CD4-positive, alpha-beta T cell treated with Interferon gamma for 1 hour (primary cell): ENCODE measurements at places on chromosomes 16 and 17.

- DNase-seq, result no peak
Measured at GRCh38 chr16:85573045-85573695, 40.0 kb upstream of the GSE1 start.

GRCh38 chr17:68403122-68403521 lies 54.2 kb downstream of the WIPI1 start:
- no peak for DNase-seq

- DNase-seq, result no peak
Measured at GRCh38 chr16:58338205-58338604, 43.4 kb upstream of the PRSS54 start.

- no peak for DNase-seq
Measured at GRCh38 chr17:39828443-39828842, 35.7 kb downstream of the IKZF3 start.

- DNase-seq, result peak; percentile 74
Measured at GRCh38 chr17:82317394-82318168, at the start of gene CD7. Gene CD7, minus strand, starts transcription at chr17:82317608. Its CDS starts 113 bp downstream, at chr17:82317495.

- peak; percentile 52 for DNase-seq
Measured at GRCh38 chr17:50289991-50290702, 15.9 kb downstream of the TMEM92 start.

- no peak for DNase-seq
Measured at GRCh38 chr17:68507576-68507975, 4.7 kb upstream of the PRKAR1A start.

DNA sequence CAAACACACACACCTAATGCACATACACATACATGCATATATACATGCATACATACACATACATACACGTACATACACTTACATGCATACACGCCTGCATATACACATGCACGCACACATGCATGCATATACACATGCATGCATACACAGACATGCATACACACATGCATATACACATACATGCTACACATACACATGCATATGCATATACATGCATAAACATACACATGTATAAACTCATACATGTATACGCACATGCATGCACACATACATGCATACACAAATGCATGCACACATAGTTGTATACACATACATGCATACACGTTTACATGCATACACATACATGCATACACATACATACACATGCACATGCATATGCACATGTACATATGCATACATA lies 23.6 kb upstream of the RMI2 start:
- no peak for DNase-seq

DNA sequence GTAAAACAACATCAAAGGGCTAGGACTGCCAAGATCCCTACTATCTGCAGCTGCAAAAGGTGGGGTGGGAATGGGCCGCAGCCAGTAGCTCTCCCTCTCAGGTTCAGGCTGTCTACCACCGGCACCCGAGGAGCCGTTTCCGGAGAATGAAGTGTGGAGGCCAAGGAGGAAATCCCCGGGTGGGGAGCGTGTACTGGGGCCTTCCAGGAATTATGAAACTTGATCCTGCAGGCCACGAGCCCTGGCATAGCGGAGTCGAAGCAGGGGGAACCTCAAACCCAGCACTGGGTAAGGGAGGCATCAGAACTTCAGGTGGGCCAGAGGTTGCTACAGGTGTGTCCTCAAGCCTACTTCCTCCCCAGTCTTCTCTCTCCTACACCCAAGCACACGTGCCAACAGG lies 5.1 kb downstream of the INPP5K start:
- no peak for DNase-seq

DNA sequence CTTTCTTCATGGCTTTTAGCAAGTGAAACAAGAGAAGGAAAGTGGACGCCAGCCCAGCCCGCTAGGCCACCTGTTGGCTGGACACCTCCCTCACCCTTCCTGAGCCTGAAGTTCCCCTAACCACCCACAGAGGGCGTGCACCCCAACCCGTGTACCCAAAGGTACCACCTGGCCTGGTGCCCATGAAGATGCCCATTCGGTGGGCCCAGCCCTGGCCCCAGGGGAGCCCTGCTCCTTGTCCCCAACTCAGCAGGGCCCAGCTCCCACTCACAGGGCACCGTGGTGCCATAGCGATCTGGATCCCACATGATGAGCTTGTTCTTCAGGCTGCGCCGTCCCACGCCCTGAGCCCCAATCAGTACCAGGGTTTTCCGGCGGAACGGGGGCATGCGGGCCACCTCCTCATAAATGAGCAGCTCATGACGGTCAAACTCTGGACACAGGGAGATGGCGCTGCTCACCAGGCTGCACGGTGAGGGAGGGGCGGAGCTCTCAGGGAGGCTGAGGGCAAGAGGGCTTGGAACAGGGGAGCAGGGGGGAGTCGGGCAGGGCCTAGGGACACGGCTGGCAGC lies 26.8 kb downstream of the MPP2 start:
- DNase-seq, result peak; percentile 21

DNA sequence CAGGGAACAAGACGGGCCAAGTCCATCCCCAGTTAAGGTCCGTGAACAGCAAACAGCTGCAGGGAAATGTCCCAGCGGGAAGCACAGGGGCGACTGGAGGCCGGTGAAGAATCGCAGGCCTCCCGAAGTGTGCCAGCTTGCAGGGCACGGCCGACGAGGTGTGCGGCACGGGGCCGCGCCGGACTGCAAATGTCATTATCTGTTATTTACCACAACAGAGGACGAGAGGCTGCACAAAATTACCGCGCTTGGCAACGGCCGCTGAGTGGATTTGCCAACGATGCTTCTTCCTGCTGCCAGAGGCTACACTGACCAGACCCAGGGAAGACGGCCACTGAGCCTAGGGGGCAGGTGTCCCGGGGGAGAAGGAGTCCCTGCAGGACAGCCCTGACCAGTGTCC lies 53.1 kb downstream of the RPH3AL start:
- DNase-seq, result no peak

DNA sequence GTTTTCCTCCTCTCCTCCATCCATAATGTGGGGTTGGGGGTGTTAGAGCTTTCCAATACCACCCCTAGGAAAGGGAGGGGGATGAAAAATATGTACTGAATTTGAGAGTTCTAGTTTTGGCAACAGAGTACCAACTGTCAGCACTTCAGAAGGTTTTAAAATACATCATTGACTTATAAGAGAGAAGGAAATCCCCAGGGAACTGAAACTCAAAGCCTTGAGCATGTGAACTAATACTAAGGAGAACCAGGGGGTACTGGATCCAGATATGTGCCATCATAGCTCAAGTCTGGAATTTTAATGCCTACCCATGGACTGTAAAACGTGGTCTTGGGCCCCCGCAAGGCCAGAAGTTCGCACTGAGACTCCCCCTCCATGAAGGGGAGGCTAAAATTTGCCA lies 15.8 kb downstream of the CACNG5 start:
- no peak for DNase-seq

GRCh38 chr16:75116081-75116910 lies at the start of gene LDHD:
Gene LDHD, minus strand, starts transcription at chr16:75116780. Its CDS starts 60 bp downstream, at chr16:75116720.
- peak; percentile 27 for DNase-seq

- DNase-seq, result no peak
Measured at GRCh38 chr16:31107465-31107867, 720 bp upstream of the BCKDK start.

- no peak for DNase-seq
Measured at GRCh38 chr17:9666461-9667050, 21.2 kb downstream of the USP43 start.

GRCh38 chr16:65657556-65657955 lies 535.7 kb upstream of the CDH11 start:
- no peak for DNase-seq

GRCh38 chr17:62735044-62735651 lies 73.0 kb downstream of the MARCHF10 start:
- no peak for DNase-seq

- DNase-seq, result no peak
Measured at GRCh38 chr16:68086860-68087268, 1.7 kb downstream of the NFATC3 start.

DNA sequence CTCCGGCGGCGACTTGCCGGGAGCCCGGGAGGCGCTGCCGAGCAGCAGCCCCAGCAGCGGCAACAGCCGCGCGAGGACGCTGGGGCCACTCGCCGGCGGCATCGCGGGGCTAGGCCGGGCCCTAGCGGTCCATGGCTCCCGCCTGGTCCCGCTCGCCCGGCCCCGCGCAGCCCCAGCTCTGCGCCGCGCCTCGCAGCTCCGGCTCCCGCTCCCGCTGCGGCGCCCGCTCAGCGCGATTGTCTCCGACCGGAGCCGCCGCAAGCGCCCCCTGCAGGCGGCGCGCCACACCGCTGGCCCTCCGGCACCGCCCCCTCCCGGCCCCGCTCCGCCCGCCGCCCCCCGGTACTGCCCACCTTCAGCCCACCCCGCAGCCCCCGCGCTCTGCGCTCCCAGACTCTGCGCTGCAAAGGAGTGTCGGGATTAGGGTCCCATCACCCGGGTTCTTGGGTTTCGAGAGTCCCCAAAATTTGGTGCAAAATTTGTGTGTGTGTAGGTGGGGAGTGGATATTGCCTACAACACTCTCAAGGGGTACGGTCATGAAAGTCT lies at the start of gene FAM171A2:
Gene FAM171A2, minus strand, starts transcription at position 241 of the 547 bp plus-strand sequence. Its CDS starts 139 bp downstream, at position 102.
- peak; percentile 61 for DNase-seq

GRCh38 chr17:39631403-39631802 lies 4.7 kb downstream of the PPP1R1B start:
- DNase-seq, result no peak
